Stimulated activated CD4-positive, alpha-beta T cell treated with anti-CD3 and anti-CD28 coated beads, Interleukin-15, amount 100 ng/mL, for 48 hours (primary cell): ENCODE measurements at places on chromosomes 12 and 14.

DNA sequence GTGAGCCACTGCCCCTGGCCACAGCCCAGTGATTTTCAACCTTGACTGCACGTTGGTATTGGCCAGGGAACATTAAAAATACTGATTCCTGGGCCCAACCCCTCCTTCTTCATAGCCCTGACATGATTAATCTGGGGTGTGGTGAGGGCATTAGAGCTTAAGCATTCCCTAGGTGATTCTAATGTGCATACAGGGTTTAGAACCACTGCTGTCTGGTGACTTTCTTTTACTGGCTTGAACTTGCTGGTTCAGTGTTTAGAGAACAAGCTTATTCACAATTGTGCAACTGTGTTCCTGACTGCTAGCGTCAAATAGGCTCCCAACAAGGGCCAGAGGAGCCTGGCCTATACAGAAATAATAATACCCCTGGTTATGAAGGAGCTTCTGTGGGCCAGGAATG is 488.8 kb upstream of the CCDC196 start:
- DNase-seq, result no peak

DNA sequence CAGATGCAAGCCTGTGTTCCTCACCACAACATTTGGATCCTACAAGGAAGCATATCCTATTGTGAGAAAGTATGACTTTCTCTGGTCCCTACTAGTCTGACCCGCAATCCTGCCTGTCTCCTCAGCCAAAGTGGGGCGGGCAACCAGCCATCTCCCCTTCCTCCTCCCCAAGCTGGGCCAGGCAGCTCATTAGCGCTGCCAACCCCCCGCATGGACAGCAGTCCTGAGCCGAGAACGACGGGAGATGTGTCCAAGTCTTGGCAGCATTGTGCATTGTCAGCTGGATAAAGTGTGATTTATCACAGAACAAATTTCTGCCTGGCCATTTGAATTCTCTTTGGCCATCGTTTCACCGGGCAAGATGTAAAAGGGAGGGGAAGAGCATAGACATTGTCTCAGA is 139.4 kb downstream of the SLC15A4 start:
- DNase-seq, result no peak

GRCh38 chr12:124716208-124717130 is 147.2 kb downstream of the SCARB1 start:
- no peak for DNase-seq

- no peak for DNase-seq
Observed at GRCh38 chr14:92609955-92610354, 96.4 kb downstream of the RIN3 start.

DNA sequence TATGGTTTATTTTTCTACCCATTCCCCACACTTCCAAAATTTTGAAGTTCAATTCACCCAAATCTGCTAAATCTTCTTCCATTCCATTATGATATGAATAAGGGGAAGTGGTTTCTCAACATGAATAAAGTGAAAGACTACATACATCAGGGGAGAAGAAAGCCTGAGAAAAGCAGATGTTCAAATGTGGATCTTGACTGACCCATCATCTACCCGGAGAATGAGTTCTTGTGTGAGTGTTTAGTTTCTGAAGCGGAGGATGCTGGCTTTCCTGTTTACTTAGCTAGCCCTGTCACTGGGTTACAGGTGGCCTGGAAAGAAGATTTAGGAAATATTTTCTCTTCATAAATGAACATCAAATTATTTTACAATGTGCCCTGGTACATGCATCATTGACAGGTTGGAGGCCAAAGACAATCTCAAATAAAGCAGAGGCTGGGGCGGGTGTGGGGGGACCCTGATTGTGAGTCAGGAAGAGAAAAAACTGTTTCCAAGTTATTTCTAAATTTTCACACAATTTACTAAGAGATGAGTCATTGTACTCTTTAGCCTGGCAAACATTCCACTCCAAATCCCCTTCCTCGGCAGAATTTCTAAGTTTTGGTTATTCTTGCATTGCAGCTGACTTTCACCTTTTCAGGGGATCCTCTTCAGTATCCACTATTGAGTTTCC is 135.6 kb downstream of the SLC25A21 start:
- no peak for DNase-seq

DNA sequence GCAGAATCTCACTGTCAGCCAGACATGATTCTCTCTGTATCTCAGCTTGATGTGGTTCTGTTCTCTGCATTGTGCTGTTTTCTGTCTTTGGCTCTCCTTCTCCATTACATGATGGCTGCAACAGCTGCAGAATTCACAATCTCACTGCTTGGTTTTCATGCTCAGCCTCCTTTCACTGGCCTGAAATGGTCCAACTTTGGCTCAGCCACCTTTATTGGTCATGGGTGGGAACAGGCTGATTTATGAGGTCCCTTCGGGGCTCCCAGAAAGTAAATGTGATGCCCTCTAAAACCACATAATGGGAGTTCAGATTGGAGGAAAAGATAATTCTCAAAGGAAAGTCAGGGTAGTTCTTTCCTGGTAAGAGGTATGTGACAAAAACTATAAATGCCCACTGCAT is 597.0 kb downstream of the ETNK1 start:
- no peak for DNase-seq

GRCh38 chr12:19964549-19964948 is 403.8 kb upstream of the PDE3A start:
- no peak for DNase-seq

GRCh38 chr14:21255385-21256101 is 13.7 kb downstream of the HNRNPC start:
- no peak for DNase-seq

GRCh38 chr14:103142026-103142425 is 18.8 kb downstream of the TNFAIP2 start:
- DNase-seq, result no peak

- no peak for DNase-seq
Observed at GRCh38 chr12:18296909-18297280, 35.6 kb downstream of the PIK3C2G start.

GRCh38 chr12:33825986-33826602 is 196.2 kb upstream of the ALG10 start:
- DNase-seq, result no peak

DNA sequence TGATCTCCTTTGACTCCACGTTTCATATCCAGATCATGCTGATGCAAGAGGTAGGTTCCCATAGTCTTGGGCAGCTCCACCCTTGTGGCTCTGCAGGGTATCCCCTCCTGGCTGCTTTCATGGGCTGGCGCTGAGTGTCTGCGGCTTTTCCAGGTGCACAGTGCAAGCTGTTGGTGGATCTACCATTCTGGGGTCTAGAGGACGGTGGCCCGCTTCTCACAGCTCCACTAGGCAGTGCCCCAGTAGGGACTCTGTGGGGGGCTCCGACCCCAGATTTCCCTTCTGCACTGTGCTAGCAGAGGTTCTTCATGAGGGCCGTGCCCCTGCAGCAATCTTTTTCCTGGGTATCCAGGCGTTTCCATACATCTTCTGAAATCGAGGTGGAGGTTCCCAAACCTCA is 12.1 kb upstream of the BBS10 start:
- no peak for DNase-seq

- DNase-seq, result no peak
Observed at GRCh38 chr14:55128386-55129085, 516 bp upstream of the LGALS3 start.

DNA sequence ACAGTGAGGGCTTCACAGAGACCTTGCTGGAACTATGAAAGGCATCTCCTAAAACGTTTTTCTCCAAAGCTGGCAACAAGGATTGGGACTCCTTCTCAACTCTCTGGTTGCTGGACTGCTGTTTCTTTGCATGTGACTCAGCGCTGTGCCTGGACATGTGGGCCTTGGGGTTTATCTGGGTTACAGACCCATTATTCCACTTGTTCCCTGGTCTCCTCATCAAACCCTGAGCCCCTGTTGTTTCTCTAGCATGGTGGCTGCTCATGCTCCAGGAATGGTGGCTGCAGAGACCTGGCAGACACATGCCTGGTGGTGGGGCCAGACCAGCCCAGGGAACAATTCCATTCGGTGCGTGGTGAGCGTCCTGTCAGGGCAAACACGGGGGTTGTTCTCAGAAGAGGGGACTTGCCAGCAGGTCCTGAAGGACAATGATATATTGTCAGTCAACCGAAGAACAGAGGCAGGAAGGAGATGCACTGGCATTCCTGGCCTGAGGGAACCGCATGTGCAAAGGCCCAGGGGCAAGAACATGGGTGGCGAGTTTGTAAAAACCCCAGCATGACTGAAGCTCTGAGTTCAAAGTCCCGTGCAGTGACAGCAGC is 320.1 kb upstream of the RTL1 start:
- no peak for DNase-seq

GRCh38 chr12:56206452-56207166 is 15.1 kb downstream of the RNF41 start:
- DNase-seq, result peak; percentile 25

GRCh38 chr12:94320109-94320508 is 139.6 kb downstream of the CEP83 start:
- no peak for DNase-seq

GRCh38 chr14:84857571-84857970 is 672.4 kb upstream of the FLRT2 start:
- no peak for DNase-seq

- no peak for DNase-seq
Observed at GRCh38 chr12:126232711-126233110, 1167.5 kb downstream of the AACS start.

- DNase-seq, result no peak
Observed at GRCh38 chr14:49497725-49498348, 88.3 kb downstream of the RPS29 start.

GRCh38 chr14:87494010-87494409 is 499.0 kb downstream of the GALC start:
- no peak for DNase-seq

DNA sequence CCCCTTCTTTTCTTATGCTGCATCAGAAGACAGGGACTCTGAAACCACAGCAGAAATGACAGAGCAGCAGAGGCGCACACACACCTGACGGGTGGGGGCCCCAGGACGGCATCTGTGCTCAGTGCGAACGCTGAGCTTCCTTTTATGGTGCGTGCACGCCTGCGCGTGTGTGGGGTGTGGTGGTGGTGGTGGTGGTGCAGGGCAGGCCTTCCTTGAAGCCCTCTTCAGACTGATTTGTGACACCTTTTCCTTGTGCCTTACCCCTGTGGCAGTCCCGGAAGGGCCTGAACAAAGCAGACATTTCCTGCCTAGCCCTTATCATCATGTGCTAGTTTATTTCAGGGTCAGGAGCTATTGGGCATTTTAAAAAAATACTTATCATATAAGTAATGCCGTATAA is 75.7 kb downstream of the TSPAN9 start:
- no peak for DNase-seq

- no peak for DNase-seq
Observed at GRCh38 chr14:90853116-90853515, 36.9 kb upstream of the TTC7B start.

DNA sequence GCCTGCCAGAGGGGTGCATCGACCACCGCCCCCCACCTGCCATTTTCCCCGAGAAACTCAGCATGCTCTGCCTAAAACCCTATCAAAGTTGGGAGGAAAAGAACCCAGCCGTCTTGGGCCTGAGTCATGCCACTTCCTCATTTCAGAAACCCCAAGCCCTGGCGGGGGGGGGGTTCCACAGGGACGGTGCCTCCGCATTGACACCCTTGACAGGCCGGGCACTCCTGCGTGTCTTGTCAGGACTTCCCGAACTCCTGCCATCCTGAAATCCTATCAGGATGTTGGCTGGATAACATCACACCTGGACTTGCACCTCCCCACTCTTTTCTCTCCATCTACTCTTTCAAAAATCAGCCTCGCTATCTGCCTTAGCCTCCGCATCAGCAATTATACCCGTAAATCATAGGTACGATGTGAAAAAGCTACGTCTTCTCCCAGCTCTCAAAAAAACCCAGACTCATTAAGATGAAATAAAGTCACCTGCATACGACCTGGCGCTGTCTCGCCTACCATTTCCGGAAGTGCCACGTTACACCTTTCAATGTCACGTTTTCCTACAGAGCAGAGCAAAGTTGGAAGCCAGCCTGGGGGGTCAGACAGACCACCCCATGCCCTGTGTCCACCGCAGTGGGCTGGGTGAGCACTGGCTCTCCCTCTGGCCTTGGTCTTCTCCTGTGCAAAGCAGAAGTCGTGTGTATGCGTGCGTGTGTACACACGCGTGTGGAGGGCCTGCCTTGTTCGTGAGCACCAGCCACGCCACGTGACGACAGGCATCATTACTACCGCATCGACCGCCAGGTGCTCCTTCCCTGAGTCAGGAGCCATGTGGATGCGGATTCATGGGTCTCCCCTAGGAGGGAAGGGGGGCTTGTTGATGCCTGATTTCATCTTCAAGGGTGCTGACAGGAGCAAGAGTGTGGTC is 96.7 kb downstream of the RFLNA start:
- peak; percentile 15 for DNase-seq

GRCh38 chr12:83057436-83057835 is 370.7 kb downstream of the TMTC2 start:
- DNase-seq, result no peak

DNA sequence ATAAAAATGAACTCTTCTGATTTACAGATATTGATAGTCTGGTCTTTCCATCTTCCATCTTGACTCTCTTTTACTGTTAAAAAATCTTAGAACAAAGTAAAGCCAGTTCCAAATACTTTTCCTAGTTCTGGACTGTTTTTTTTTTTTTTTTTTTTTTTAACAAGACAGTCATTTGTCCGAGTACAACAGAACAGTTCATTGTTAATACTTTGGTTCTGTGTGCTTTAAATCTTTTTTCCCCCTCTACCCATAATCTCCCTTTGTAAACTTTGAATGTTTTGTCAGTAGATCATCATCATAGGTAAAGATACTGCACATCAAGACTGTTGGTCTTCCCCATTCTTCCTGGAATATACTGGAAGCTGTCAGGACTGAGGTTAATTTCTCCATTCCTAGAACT is 38.0 kb downstream of the ADIPOR2 start:
- DNase-seq, result no peak

DNA sequence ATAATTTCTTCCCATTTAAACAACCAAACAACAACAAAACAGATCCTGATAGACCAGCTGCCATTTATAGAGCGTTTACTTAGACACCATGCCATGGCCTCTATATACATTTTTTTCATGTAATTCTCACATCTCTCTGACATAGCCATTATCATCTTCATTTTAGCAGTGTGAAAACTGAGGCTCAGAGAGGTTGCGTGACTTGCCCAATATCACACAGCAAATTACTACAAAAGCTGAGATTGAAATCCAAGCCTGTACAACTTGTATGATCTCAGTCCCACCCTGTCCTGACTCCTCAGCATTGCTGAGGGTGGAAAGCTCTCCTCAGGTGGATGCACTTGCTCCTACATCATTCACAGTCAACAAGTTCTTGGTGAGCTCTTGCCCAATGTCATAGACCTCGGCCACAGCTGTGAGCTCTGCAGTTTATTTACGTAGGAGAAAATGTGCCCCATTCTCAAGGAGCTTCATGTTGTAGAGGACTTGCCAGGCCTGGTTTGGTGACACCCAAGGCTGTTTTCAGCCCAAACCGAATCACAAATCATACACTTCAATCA is 55.5 kb downstream of the CRACR2A start:
- no peak for DNase-seq

GRCh38 chr14:85387181-85387580 is 142.8 kb upstream of the FLRT2 start:
- no peak for DNase-seq

- DNase-seq, result no peak
Observed at GRCh38 chr12:6229224-6230218, 29.3 kb downstream of the CD9 start.
